ENCODE measurements at places on chromosomes 16 and 17.

GRCh38 chr16:82773018-82773417 lies 146.2 kb downstream of the CDH13 start:
- no peak for DNase-seq

DNA sequence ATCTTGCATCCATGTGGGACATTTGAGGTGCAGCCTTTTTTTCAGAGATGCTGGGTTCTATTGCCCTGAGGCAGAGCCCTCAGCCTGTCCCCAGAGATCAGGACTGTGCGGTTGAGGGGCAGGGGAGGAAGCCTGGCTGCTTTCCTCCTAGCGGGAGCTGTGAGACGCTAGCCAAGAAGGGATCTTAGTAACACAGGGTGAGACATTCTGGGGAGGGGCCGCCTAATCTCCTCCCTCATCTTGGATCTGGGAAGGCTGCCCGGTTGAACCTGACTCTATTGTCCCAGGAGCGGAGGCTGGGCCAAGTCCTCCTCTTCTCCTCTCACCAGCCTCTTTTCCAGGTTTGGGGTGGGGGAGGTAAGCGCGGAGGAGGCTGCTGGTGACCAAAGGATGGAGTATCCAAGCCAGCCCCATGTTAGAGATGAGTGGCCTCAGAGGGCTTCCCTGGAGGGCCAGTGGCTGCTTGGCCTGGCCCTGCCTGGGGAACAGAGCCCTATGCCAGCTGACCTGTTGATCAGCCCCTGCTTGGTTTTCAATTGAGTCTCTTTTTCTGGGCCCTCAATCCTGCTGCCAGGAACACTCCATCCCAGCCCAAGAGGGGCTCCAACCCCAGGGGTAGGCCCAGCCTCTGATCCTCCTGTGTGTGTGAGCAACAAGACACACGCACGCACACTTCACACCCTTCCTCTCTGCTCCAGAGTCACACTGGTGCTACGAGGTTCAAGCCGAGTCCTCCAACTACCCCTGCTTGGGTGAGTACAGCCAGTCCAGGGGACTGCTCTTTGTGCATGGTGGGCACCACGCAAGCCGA lies 5.0 kb downstream of the CA4 start:
- DNase-seq, result no peak

DNA sequence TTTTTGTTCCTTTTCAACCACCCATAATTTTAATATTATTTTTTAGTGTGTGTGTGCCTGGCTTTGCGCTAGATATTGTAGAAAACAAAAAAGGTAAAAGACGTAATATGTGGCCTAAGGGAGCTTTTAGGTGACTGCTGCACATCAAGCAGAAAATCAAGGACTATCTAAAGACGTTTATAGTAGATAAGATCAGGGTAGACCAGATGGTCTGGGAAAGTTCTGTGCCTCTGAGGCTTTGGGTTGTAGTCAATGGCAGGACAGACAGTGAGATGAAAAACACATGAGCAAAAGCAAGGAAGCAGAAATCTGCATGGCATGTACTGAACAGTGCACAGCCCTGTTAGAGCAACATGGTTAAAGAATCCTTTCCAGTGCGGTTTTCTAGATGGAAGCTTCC lies 26.8 kb upstream of the ARHGAP23 start:
- no peak for DNase-seq

GRCh38 chr16:63385714-63386432 lies 1349.6 kb upstream of the CDH8 start:
- DNase-seq, result no peak

DNA sequence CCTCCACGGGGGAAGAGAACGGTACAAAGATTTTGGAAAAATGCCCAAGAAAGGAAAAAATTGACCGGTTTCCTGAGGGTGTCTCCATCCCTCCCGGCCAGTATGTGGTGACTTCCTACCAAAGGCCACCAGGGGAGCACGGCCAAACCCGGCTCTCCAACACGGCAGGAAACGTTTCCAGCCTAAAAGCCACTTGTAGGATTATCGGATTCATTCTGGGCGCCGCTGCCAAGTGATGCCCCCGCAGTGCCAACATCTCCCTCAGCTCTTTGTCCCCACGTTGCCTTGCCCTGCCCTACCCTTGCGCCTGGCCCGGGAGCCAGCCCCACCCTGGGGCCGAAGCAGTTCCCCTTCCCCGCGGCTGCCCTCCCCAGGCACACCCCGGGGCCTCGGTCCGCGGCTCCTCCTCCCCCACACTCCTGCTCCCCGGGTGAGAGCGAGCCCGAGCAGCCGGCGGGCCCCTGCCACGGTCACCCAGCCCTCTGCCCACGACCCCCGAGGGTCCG lies 688 bp downstream of the CRK start:
- DNase-seq, result peak; percentile 21

GRCh38 chr17:49832840-49833599 lies 14.8 kb downstream of the TAC4 start:
- no peak for DNase-seq

GRCh38 chr16:62543516-62543915 lies 507.3 kb upstream of the CDH8 start:
- no peak for DNase-seq

GRCh38 chr16:2032285-2033056 lies 5.8 kb downstream of the NHERF2 start:
- no peak for DNase-seq

DNA sequence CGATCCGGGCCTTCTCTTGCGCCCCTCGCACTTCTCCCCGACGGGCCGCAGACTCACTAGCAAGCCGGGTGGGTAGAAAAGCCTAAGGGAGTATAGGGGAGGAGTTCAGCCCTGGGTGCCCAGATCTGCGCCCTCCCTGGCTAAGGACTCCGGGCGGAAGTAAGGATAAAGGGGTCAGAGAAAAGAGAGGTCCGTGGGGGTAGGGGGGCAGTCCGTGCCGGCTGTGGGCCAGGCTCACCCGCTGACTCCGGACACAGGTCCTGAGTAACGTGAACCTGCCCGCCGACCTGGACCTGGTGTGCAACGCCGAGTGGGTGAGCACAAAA lies 1.8 kb downstream of the NAGS start:
- DNase-seq, result no peak

DNA sequence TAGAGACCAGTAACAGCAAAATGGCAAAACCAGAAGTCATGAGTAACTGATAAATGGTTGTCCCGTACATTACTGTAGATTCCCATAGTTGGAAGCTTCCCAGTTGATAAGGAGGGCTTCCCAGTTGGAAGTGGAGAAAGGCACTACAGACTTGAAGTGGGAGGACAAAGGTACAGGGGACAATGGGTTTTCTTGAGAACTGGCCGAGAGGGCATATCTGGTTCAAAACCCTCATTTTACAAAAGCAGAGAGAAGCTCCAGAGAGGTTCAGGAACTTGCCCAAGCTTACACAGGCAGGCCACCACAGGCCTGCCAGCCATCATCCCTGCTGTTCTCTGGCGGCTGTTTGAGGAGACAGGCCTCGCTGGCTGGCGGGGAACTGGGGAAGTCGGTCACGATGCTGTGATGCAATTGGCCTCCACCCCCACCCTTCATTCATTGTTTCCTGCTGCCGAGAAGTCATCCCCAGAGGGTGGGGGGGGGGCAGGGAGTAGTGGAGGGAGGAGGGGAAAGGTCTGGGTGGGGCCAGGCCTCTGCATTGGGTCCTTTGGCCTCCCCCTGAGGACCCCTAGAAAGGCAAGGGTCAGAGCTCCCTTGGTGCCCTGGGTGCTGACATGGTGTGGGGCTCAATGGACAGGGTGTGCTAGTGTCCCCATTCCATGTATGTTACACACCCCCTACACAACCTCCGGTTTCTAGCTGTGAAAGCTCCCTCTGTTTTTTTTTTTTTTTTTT lies 3.0 kb downstream of the UBALD2 start:
- peak; percentile 72 for DNase-seq

GRCh38 chr17:40349895-40350688 lies 14.4 kb downstream of the GJD3 start:
- no peak for DNase-seq

DNA sequence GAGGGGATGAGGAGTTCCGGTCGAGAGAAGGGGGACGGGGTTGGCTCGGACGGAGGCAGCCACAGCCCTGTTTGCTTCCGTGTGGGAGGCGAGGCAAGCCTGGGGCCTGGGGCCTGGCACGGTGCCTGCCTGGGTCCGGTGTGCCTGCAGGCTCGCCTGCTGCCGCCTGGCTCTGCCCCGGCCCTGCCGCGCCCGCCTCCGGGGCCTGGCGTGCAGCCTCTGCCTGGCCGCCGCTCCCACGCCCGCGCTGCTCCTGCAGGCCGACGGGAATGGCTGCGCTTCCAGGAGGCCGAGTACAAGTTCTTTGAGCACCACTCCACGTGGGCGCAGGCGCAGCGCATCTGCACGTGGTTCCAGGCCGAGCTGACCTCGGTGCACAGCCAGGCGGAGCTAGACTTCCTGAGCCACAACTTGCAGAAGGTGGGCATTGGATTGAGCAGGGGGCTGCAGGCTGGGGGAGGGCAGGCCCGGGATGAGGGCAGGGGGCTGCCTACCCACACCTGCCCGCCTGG lies 53.1 kb downstream of the MRC2 start:
- DNase-seq, result no peak

- no peak for DNase-seq
Observed at GRCh38 chr17:73819440-73820395, 175.5 kb upstream of the SDK2 start.

DNA sequence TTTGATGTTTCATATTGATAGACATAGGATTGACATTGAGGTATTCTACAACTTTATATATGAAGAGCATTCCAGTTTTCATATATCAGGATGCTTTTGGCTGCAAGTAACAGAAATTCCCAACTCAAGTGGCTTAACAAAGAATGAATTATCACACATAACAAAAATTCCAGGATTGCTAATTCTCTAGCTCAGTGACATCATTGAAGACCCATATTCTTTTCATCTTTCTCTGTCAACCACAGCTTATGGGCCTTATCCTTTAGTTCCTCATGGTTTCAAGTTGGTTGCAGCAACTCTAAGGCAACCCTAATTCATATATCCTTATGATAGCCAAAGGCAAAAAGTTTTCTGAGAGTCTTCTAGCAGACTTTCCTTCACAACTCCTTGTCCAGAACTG lies 91.5 kb upstream of the HAS3 start:
- no peak for DNase-seq

DNA sequence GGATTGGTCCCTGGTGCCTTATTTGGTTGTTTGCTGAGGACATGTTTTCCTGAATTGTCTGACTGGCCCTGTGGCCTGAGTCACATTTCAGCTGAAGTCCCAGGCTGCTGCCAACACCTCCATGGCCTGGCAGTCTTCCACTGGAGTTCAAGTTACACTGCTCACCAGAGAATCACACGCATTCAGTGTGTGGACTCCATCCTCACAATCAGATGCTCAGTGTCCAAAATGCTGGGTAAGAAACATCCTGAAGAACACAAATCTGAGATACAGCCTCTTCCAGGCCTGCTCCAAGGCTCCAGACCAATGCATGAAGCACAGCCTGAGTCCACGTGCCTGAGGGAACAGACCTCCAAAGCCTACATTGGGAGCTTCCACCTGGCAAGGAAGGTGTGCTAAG lies 19.2 kb downstream of the CD300LB start:
- no peak for DNase-seq

- peak; percentile 49 for DNase-seq
Observed at GRCh38 chr17:74736513-74737298, at the start of gene RAB37. Gene RAB37 (plus strand): TSS chr17:74737256. CDS start chr17:74737273, 17 bp downstream.

DNA sequence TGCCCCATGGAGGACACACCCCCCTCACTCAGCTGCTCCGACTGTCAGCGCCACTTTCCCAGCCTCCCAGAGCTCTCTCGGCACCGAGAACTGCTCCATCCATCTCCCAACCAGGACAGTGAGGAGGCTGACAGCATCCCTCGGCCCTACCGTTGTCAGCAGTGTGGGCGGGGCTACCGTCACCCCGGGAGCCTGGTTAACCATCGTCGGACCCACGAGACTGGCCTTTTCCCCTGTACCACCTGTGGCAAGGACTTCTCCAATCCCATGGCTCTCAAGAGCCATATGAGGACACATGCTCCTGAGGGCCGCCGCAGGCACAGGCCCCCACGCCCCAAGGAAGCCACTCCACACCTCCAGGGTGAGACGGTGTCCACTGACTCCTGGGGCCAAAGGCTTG lies 2.1 kb downstream of the ZNF646 start:
- DNase-seq, result no peak
